ENCODE measurements at places on chromosomes 13 and 19.

DNA sequence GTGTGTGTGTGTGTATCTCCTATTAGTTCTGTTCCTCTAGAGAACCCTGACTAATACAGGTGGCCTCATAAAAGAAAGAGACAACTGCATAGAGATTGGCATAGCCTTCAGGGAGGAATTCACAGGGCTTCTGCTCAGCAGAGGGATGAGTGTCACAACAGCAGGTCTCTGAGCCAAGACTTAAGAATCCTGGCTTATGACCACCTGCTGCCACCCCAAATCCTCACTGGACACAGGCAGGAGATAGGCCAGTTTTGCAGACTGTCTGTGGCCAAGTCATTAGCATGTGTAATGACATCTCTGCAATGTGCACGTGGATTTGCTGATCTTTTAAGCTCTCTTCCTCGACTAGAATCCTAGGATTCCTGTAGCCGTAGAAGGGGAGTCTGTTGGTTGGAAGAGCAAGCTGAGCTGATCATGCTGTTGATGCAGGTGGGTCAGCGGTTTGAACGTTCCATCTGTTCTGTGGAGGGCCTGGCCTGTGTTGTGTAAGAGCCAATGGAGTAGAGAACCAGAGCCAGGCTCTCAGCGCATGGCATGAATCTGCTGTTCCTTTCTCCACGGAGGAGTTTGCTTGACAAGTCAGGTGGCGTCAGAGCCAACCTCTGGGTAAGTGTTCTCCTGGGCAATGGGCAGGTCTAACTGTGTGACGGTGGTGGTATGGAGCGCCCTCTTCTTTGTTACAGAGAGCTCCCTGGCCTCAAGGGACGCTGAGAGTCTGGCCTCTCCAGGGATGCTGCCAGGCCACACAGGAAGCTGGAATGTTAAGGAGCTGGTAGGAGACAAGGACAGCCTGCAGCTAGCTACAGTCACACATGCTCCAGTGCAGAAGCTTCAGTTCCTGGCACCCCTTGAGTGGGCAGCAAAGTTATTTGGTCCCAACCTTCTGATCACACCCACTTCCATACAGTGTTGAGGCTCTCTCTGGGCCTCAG is 503.1 kb downstream of the FOXO1 start:
- no peak for DNase-seq

DNA sequence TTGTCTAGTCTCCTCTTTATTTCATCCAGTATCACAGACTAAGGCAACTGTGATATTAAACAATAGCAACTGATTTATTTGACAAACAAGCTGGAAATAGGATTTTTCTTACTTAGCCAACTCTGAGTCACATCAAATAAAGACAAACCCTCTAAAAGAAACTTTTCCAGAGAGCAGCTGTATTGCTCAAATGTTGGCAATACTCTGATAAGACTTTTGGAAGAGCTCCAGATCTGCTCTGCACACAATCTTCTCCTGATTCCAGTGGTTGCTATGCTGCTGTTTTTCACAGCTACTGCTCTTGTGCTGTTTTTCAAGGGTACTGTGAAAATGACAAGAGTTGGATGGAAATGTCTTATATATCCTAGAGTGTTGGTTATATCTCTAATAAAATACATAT is 1479.2 kb downstream of the SLITRK5 start:
- peak; percentile 0 for DNase-seq

DNA sequence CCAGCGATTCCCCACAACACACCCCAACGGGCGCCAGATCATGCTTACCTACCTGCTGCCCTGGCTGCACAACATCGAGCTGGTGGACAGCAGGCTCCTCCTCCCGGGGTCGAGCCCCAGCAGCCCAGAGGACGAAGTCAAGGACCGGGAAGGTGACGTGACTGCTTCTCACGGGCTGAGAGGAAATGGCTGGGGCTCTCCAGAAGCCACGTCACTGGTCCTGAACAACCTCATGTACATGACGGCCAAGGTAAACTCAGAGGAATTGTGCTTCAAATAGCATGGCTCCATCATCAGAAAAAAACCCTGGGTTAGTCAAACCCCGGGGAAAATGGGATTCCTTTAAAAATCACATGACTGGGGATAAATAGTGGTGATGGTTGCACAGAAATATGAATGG is 106.3 kb downstream of the ZAR1L start:
- no peak for DNase-seq

DNA sequence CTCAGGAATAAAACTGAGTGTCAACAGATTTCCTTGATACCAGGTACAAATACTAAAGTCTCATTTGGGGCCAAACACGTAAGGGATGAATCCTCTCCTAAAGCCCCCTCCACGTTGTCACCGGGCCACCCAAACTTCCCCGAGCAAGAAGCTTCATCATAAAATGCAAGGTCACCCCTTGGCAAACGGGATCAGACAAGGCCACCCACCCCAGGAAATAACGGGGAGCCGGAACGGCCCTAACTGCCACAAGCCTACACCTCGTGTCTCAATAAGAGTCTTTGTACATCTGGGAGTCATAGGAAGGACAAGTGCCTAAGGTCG is 717 bp downstream of the EEF2 start:
- DNase-seq = no peak

GRCh38 chr19:11254666-11255065 is 7.7 kb downstream of the DOCK6 start:
- DNase-seq = no peak

DNA sequence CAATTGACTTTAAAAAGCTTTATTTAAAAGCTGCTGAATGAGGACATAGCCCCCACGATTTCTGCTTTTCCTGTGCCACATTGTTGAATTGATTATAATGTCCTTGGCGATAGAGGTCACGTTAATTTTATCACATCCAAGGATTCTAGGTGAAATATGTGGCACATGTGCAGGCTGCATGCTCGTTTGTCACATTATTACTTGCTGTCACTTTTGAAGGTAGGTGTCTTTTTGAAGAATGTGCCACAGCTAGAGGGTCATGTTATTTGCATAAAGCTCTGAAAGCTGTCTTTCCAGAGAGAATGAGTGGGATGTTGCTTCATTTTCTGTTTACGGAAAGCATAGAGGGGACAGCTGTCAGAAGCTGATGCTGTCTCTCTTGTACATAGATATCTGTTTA is 927.6 kb upstream of the ATXN8OS start:
- DNase-seq = no peak

- no peak for DNase-seq
Measured at GRCh38 chr13:73109969-73110368, 51.2 kb downstream of the KLF5 start.

DNA sequence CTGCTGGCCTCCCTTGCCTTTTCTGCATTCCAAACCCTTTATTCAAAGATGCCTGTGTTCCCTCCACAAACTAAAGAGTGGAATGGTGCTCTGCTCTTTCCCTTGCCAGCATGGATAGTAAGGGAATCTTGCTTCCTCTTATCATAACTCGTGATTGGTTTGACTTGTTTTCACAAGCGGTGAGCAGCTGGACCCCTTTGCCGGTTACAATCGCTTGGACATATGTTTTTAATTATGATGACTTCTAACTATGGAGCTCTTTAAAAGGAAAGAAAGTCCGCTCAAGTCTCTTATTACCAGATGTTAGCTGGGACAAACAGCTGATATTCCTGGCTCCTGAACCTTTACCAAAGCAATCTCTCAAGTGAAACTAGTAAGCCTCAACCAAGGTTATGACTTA is 1094.7 kb downstream of the UQCRFS1 start:
- no peak for DNase-seq

GRCh38 chr13:49532593-49532992 is 36.8 kb downstream of the PHF11 start:
- DNase-seq = no peak

DNA sequence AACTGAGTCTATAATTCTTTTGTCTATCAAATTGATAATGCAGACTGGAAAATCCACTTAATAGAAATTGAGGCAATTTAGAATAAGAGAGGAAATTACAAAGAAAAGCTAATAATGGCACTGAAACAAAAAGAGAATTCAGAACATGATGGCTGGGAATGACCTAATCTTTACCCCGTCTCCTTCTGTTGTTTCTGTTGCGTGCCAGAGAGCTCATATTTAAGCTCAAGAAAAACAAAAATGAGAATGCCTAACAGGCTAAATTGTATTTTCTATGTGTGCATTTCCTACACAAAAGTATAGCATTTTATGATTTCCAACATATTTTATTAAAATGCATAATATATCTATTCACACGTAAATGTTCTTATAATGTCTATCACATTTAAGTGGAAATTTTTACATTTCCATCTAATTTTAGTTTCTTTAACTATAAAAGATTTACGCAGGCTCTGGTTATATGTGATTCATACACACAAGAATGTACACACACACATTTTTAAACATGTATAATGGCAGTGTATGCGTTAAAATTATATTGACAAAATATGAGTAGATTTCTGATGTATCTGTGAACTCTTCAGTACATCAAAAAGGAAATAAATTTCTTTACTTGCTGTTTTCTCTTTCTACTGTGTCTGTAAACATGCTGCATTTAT is 432.3 kb downstream of the SLITRK6 start:
- DNase-seq = no peak

GRCh38 chr19:29303069-29303718 is 90.2 kb upstream of the UQCRFS1 start:
- no peak for DNase-seq

DNA sequence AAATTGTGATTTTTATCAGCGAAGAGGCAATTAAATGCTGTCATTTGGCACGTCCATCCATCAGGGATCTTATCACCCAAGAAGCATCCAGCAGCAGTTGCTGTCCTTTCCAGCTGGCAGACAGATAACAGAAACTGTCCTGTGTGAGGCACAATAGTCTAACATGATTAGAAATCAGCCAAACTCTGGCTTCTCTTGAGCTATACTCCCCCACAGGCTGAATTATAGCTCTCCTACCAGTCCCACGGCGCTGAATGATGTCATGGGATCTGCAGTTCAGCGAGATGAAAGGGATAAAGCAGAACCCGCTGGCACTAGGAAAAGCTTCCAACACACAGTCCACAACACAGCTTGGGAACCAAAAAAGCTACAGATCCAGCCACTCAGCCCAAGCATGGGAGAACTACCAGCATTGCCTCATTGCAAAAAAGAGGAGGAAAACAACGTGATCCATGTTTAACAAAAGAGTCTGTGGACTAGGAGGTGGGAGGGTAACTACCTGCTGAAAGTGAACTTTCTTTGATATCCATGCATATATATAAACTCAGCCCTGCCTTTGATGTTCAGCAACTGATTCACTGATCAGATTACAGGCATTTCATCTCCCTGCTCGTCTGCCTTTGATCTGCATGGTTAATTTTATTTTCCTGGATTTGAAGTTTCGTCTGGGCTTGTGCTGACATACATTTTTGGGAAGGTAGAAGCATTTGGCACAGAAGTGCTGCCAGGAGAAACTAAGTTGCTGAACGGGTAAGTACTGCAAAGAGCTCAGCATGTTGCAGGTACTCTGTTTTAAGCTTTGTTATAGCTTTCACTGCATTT is at the start of gene TNFRSF19:
Gene TNFRSF19, plus strand, starts transcription at position 314 of the 822 bp plus-strand sequence. CDS start 19,772 bp downstream, outside the sequence.
- DNase-seq = peak; percentile 88

DNA sequence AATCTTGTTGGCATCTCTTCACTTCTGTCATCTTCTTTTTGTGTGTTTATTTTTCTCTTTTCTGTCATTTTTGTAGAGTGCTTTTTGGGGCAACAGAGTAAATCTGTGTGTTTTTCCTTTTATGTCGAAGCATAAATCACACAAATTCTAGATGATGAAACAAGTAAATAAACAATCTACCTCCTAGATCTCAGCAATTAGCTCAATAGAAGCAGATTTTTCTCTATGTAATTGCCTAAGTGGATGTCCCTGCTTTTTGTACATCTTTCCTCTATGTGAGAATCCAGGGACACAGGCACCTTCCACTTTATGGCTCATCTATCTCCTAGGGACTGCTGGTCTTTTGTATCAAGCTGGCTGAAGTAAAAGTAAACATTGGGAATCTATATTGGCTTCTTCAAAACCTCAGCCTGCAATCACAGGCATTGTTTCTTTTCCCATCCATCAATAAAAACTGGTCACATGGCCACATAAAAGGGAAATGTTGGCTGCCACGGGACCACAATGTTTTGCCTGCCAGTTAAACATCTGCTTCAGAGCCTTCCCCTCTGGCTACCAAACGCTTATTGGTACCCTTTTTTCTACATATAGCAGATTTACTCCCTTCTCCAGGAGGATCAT is 323.8 kb downstream of the LMO7 start:
- no peak for DNase-seq

DNA sequence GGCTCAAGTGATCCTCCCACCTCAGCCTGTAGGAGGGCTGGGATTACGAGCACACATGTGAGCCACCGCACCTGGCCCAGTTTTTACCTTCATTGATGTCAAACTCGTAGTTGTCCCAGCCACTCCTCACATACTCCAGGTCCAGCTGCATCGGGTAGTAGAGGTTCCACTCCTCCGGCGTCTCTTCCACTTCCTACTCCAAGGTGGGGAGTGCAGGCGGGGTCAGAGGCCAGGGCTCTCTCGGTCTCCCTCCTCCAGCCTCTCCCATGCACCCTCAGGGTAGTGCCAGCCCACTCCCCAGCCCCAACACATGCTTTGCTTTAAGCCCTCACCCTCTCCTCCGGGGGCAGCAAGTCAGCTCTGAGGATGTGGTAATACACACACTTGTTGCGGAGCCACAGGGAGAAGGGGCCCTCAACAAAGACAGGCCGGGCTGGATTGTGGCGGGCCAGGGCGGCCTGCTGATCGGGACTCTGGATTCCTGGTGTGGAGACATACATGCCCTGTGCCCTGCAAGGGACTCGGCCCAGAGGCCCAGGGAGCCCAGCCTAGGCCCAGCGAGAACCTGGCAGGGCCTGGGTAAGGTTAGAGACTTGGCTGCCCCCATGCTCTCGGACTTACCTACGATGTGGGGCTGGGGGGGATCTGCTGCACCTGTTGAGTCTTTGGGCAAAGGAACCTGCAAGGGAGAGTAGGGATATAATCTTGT is 1.9 kb upstream of the ZNF653 start:
- DNase-seq = no peak

DNA sequence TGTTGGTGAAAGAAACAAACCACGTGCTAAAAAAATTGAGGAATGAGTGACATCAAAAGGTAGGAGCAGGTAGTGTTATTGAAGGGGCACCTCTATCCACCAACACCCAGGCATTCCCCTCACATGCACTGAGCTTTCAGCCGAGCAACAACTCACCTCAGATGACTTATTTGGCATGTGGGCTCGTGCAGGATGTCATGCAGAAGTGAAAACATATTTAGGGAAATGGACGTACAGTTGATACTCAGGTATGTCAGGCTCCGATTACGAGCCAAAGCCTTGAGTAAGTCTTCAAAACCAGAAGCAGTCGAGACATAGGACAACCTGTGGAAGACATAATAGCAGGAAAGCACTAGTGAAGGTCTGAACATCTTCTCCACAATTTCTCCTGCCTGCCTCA is 30.4 kb downstream of the NLRP11 start:
- DNase-seq = no peak

DNA sequence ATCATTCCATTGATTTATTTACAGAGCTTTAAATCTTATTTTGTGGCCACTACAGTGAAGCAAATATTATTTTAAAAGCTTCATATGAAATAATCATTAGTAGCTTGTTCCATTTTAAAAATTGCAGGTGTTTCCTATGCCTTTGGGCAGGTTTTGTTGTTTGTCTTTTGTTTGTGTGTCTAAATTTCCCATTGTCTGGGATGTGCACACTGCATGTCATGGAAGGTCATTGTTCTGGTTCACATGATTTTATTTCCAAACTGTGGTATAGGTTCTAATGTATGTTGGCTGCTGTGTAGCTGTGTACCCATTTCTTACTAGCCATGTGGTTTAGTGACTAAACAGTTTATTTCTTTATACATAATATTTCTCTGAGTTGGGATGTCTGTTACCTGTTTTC is 65.6 kb downstream of the COL4A2 start:
- DNase-seq = no peak

- no peak for DNase-seq
Measured at GRCh38 chr19:29145756-29146155, 67.2 kb downstream of the UQCRFS1 start.

GRCh38 chr19:3512562-3513228 is 6.6 kb downstream of the FZR1 start:
- no peak for DNase-seq

GRCh38 chr19:46000491-46001246 is 5.4 kb downstream of the CCDC61 start:
- no peak for DNase-seq

Measured in fibroblast of skin of abdomen (primary cell).